CD4-positive, alpha-beta T cell (primary cell): ENCODE measurements at places on chromosomes 13 and 19.

GRCh38 chr13:49927755-49928154 lies 8.4 kb downstream of the SPRYD7 start:
- DNase-seq = no peak

- DNase-seq = no peak
These were observed 74.6 kb upstream of the MEDAG start for GRCh38 chr13:30831515-30831914.

DNA sequence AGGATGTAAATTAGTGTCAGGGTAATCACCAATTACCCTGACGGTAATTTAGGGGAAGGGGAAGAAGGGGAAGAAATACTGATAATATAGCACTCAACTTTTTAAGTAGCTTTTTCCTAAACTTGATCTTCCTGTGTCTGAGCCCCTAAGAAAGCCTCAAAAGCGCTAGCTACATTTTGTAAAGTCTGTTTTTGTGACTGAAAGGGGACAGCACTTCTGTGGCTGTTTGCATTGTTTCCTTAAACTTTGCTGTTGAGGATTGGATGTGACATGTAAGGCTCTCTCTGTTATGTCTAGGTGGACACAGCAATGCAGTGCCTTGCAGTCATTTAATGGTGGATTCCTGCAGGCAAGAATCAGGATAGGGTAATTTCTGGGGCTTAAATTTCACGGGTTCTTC lies 42.8 kb downstream of the SPATA13 start:
- no peak for DNase-seq

DNA sequence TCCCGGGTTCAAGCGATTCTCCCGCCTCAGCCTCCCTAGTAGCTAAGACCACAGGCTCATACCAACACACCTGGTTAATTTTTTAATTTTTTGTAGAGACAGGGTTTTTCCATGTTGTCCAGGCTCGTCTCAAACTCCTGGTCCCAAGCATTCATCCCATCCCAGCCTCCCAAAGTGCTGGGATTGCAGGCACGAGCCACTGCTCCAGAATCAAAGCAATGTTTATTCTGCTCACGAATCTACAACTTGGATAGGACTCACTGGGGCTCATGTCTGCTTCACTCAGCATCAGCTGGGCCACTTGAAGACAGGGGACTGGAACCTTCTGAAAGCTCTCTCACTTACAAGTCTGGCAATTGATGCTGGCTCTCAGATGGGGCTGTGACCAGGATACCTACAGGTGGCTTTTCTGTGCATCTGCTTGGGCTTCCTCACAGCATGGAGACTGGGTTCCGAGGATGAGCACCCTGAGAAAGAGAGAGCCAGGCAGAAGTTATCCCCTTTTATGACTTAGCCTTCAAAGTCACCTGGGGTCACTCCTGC lies 8.2 kb upstream of the ZNF792 start:
- DNase-seq = no peak

GRCh38 chr19:36421749-36422481 lies 3.5 kb upstream of the ZFP82 start:
- no peak for DNase-seq

DNA sequence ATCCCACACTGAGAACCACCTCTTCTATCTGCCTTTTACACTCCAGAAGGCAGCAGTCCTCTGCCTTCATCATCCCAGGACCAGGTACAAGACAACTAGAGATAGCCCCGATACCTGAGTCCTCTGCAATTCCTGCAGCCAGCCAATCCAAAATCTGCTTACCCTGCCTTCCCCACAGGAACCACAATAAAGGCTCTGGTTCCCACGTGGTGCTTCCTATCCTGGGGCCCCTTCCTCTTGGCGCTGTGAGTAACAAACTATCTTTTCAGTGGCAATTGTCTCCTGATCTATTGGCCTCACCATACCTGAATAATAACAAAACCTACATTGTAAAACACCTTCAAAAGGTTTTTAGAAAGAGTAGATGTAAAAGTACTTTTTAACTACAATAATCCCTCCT lies 63.1 kb downstream of the ZDHHC20 start:
- no peak for DNase-seq

DNA sequence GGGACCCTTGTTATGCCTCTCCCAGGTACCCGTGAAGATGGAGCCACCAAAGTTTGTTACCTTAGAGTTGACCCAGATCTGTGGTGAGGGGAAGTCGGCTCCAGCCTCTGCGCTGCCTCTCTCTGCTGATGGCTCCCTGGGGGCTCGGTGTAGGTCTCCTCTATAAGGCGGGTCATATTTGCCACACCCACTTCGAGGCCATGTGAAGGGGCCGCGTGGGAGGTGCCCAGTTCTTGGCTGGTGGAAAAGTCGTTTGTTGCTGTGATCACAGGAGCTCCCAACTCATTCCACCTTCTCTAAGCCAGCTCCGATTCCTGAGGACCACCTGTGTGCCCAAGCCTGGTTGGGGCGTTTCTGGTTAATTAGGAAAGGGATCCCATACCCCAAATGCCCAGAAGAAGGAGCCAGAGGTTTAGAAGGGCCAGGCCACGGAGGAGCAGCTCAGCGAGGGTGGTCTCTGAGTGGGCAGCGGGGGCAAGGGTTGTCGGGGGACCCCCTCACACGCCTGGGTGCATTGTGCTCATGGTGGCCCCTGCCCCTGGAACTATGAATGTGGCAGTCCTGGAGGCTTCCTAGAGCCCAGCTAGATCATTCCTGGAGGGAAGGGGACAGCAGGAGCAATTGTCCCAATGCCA lies 296.5 kb downstream of the ZNF536 start:
- no peak for DNase-seq

- no peak for DNase-seq
These were observed 5.5 kb downstream of the UPK1A start for GRCh38 chr19:35671818-35672217.

DNA sequence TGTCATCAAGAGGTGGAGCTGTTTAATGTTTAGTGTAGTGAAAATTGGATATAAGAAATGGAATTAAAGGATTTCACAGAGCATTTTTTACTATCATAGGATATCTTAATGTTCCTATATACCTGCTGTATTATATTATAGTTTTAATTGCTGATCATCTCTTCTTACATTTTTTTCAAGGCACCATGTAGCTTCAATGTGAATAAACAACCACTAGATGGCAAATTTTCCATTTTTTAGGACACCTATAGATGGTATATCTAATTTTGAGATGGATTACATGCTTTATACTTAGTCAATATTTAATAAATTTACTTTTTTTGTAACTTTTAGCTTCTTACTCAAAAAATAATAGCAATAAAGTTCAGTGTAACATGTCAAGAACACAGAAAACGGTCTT lies 9.0 kb upstream of the ATXN8OS start:
- DNase-seq = no peak

DNA sequence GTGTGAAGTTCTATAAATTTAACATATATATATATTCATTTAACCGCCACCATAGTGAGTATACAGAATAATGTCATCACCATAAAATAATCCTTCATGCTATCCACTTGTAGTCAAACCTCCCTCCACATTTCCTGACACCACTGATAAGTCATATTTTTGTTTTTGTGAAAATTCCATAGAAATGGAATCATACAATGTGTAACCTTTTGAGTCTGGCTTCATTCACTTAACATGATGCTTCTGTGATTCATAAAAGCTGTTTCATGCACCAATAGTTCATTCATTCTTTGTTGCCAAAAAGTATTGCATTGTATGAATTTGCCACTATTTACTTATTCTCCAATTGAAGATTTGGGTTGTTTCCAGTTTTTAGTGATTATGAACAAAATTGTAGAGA lies 497.5 kb upstream of the PCDH20 start:
- DNase-seq = no peak

DNA sequence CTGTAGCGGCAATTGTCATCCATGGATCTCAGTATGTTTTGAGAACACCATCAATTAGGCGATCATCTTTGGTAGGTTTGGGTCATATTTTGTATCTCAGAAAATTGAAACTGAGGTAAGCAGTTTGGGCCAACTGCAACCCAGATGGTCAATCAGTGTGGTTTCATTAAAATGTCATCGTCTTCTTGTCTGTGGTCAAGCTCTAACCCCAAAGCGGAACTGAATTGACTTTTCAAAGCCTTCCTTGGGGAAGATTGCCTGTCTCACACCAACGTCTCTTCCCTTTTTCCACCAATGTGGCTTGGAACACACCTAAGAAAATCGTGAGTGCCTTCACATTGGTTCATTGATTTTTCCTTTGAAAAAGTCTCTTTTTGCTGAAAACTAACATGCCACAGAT lies 56.3 kb upstream of the UBAC2 start:
- no peak for DNase-seq

GRCh38 chr19:24049537-24049936 lies 37.5 kb upstream of the ZNF254 start:
- DNase-seq = no peak

DNA sequence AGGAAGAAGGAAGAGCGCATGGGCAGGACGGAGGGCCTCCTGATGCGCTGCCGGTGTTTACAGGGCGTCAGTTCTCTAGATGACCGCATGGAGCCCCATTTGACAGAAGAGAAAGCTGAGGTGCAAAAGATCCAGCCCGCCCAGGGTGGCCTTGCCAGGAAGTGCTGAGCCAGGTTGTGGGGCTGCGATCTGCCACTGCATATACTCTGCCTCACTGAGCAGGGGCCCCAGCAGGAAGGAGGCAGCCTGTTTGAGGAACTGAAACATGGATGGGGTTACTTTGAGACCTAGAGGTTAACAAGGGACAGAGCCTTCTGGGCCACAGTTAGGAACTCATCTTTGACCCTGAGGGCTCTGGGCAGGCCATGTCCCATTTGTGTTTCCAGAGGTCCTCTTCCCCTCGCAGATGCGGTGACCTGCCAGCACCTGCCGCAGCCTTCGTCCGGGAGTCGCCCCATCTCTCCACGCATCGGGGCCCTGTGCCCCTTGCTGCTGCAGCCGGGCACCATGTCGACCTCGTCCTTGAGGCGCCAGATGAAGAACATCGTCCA lies 3.2 kb downstream of the EPN1 start:
- no peak for DNase-seq

DNA sequence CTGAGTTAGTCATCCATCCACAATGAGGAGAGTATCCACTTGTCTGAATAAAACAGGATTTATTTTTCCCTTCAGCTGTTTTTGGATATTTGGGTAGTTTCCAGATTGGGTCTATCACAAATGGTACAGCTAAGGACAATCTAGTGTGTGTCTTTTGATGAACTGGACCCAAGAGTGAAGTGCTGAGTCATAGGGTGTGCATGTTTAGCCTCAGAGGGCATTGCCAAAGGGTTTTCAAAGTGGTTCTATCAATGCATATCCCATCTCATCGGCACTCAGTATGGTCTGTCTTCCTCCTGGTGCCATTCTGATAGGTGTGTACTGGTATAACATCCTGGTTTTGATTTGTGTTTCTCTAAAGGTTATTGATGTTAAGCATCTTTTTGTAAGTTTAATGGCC lies 62.3 kb downstream of the GSX1 start:
- no peak for DNase-seq

GRCh38 chr13:57345526-57345925 lies 178.5 kb downstream of the PRR20E start:
- no peak for DNase-seq

GRCh38 chr13:85900521-85900920 lies 101.3 kb upstream of the SLITRK6 start:
- DNase-seq = no peak

- DNase-seq = no peak
These were observed 17.8 kb downstream of the BIVM start for GRCh38 chr13:102816708-102817107.

DNA sequence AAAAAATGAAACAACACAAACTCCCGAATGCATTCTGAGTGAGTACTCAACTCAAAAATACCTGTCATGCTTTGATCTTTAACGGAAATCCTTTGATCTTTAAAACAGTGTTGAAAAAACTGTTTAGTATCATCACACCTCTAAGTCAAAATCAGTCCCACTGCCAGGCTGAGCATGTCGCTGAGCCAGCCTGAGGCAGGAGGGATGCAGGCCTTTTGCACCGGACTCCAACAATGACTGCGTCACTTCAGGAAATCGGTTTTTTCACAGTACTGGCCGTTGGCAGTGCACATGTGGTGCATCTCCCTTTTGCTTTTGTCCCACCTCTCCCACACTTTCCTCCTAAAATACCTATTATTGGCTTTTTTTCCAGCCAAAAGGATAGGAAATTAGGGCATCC lies 78.2 kb downstream of the SHISA2 start:
- peak; percentile 44 for DNase-seq

DNA sequence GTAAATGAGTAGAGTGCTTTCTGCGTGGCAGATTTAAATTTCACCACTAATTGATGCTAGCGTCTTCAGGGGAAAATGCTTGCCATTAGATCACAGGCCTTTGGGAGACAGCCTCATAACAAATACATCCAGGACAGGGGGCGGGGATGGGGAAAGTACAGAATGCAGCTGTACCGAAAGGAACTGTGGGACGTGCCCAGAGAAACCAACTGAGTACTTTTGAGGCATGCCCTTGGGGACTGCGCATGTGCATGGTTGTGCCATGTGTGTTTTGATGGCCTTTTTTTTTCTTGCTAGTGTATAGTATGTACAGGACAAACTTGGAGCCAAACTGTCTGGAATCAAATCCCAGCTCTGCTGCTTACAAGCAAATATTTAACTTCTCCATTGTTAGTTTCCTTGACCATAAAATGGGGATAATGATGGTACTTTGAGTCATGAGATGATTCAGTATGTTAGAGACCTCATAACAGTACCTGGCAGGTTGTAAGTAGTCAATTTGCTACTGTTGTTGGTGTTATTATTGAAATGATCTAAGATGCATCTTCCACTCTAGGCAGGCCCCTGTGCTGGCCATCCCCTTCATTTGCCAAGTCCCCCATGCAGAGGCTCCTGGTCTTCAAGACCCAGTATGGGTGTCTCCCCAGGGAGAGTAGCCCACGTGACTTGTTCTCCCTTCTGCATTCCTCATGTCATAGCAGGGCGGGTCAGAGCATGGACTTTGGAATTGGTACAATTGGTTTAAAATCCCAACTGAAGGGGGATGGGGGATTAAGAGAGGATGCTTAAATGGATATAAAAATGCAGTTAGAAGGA lies 68.3 kb upstream of the NPAS1 start:
- DNase-seq = peak; percentile 55

- no peak for DNase-seq
These were observed 174.2 kb downstream of the TEX29 start for GRCh38 chr13:111494641-111495040.

GRCh38 chr13:25365720-25366235 lies 6.0 kb upstream of the ATP8A2 start:
- no peak for DNase-seq

GRCh38 chr19:32040236-32040635 lies 305.2 kb upstream of the ZNF507 start:
- no peak for DNase-seq

- DNase-seq = no peak
These were observed 4.6 kb downstream of the CBARP start for GRCh38 chr19:1233115-1233667.
